ENCODE measurements at places on chromosomes 7 and 10. TPM values are rescaled to one million over a fixed set of nuclear protein-coding genes. Genes with fewer than 3 reads are reported as not detected.

Gene LRIT1
- total RNA-seq, result not detected

Gene C10orf53
- not detected for total RNA-seq

Gene CTTNBP2
- total RNA-seq, result not detected

Gene CLCN1
- 0.10 TPM for total RNA-seq

Gene IQUB
- total RNA-seq, result not detected

Gene DPYSL4
- total RNA-seq, result 6.7 TPM

Gene PDE6C
- total RNA-seq, result not detected

Gene CLEC2L
- not detected for total RNA-seq

- peak; percentile 48 for DNase-seq
Observed at GRCh38 chr10:46255801-46256747, 30.7 kb upstream of the ANTXRL start.

- no peak for DNase-seq
Observed at GRCh38 chr10:30781670-30782121, 152.1 kb upstream of the LYZL2 start.

- DNase-seq, result no peak
Observed at GRCh38 chr10:62306663-62307062, 38.0 kb upstream of the RTKN2 start.

DNA sequence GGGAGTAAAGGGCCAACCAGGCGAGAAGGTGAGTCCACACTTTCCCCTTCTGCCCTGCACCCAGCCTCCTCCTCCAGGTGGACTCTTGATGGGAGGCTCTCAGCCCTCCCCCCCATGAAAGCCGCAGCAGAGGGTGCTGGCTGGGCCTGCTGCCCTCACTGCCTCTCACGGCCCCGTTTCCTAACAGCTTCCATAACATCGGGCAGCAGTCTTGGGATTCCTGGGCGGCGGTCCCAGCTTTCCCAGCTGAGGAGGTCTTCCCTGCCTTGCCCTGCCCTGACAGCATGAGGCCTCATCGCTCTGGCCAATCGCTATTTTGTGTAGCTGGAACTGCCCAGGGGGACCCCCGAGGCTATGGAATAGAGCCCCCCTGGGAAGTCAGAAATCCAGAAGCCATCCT, 76.3 kb downstream of the COL13A1 start:
- no peak for DNase-seq

DNA sequence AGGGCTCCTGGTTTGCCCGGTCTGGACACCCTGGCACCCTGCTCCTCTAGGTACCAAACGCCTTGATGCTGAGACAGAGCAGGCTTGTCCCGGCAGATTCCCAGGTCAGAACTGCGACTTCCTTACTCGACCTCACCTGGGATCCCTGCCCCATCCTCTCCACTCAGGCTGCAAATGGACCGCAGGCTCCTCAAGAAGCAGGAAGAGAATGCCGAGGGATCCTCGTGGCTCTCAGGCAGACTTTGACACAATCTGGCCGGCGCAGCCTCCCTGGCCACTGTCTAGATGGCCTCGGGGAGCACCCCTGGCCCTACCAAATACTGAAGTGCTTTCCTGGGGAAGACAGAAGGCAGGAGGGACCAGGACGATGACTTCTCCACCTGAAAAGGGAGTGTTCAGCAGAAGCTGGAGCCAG, 421 bp upstream of the NODAL start:
- DNase-seq, result no peak

GRCh38 chr7:24975172-24975571, 4.8 kb downstream of the OSBPL3 start:
- no peak for DNase-seq

- no peak for DNase-seq
Observed at GRCh38 chr10:42690449-42691360, 52.3 kb upstream of the ZNF33B start.

GRCh38 chr7:114084002-114084471, 165.2 kb upstream of the PPP1R3A start:
- DNase-seq, result no peak

DNA sequence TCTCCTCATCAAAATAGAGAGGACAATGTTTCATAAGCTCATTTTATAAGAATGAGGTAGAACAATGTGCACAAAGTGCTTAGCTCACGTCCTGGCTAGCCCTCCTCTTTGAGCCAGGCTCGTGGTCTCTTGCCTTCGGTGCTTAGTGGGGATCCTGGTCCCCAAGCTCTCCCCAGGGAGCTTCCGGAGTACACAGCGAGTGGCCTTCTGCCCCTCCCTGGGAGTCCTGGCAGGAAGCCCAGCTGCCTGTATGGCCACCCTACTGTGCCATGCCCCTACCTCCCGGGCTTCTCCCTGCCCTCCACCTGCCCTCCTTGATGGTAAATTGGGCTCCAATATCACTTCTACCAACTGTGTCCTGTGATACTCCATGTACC, 868 bp downstream of the MYO1G start:
- no peak for DNase-seq

DNA sequence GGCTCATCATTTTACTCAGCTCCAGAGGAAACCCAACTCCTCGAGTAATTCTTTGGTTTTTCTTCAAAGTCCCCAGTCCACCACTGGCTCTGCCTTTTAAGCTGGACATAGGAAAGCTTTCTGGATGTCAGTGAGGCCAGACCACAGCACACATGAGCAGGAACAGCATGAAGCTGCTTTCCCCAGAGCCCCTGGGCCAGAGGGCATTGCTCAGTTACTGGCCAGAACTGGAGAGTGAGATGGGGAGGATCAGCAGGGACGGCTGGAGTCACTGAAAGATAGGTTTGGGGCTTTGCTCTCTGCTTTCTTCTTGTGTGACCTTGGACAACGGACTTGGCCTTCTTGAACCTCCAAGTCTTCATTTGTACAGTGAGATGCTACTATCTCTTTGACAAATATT, 43.1 kb downstream of the PARP12 start:
- no peak for DNase-seq

DNA sequence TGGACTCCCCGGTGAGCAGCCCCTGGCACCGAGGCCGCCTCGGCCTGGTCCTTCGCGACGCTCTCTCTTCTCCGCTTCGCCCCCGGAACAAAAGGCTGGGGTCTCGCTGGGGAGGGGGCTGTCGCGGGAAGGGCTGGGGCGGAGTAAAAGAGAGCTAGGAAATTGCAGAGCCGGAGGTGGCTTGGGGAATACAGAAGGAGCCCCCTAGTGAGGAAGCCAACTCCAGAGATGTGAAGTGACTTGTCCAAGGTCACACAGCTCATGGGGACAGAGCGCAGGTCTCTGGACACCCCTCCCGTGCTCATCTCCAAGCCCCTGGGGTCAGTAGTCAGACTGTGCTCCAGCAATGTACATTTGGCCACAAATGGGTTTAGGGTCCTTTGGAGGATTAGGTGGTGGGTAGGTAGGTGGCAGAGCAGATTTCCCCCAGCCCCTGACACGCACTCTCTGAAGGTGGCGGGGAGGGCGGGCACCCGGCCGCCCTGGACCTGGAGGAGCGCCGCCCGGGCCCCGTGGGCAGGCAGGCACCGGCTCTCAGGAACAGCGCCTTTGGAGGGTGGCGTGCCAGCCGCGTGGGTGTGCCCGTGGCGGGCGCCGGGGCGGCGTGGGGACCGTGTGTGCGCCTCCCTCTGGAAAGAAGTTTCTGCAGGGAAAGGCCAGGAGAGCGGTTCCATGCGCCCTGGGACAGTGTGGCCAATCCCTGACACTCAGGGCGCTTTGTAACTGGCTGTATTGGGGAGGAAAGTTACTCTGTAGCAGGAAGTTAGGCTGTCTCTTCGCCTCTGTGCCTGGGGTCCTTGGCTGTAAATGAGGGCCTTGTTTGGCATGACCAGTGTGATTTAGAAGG, 910 bp downstream of the WIPF3 start:
- DNase-seq, result no peak

- DNase-seq, result no peak
Observed at GRCh38 chr10:29563420-29564035, 71.2 kb downstream of the SVIL start.

- no peak for DNase-seq
Observed at GRCh38 chr10:32971536-32972091, 13.6 kb upstream of the ITGB1 start.

DNA sequence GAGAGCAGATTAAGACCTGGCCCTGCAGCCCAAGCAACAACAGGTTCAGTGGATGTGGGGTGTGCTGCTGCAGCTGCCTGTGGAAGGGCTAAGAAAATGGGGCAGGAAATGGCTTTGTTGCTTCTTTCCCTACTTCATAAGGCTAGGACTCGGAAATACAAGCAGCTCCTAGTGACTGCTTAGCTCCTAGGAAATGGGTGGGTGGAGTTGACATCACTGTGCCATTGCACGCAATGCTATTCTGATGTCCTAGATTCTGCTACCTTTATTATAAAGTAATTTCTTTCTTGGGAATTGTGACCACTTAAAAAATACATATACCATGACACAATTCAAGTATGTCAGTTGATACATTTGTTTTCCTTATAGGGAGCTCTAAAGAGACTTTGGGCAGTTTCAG, 155.8 kb downstream of the FANK1 start:
- no peak for DNase-seq

- DNase-seq, result no peak
Observed at GRCh38 chr7:136210079-136210478, 232.9 kb upstream of the MTPN start.
